Motor neuron (in vitro differentiated cells): ENCODE measurements at places on chromosomes 3 and 15.

DNA sequence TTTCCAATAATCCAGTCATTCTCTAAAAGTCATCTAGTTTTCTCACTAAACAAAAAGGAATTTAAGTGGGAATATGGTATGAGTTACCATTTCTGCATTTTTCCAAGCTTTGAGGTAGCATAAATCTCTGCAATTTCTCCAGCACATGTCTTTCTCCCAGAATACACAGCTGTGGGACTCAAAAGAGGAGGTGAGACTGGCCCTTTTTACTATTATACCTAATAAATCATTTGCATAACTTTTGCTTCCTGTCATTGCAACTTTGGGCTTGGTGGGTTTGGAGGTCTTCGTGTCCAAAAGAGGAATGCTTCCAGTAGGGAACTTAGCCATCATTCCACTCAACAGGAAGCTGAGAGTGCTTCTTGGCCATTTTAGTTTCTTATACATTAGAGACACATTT, 94.8 kb downstream of the FMN1 start:
- no peak for ATAC-seq

GRCh38 chr3:29140666-29141065, 140.2 kb upstream of the RBMS3 start:
- peak; percentile 77 for ATAC-seq

GRCh38 chr15:29904757-29905417, 82.6 kb upstream of the TJP1 start:
- no peak for ATAC-seq

DNA sequence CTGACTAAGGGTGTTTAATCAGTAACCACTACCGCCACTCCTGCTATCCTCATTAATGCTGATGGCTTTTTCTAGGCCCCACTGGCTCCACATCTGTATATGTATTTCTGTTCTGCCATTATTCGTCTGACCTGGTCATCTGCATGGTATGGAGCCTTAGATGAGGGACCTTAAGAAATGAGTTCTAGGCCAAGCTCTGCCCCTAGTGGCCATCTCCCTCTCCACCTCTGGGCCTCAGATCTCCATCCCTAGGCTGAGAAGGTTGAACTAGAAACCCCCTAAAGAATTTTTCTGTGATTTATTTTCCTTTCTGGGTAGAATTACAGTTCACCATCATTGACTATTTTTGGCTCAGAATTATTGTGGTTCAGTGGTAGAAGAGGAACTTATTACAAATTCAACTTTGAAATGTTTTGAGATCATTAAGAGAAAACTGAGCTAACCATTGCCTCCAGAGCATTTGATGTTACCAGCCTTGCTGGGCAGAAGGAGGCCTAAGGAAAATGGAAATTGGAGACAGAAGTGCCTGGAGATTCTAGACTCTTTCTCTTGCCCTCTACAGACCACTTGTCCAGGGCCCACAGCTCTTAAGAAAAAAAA, 325.2 kb upstream of the NR2E3 start:
- ATAC-seq = no peak
